ENCODE measurements at places on chromosomes 3 and 15. TPM values are rescaled to one million over a fixed set of nuclear protein-coding genes. Genes with fewer than 3 reads are reported as not detected.
A peak's percentile ranks its signal among the peaks of the same experiment; 100 is the strongest.

FEZF2 gene
- polyA plus RNA-seq, result 0.02 TPM

DNA sequence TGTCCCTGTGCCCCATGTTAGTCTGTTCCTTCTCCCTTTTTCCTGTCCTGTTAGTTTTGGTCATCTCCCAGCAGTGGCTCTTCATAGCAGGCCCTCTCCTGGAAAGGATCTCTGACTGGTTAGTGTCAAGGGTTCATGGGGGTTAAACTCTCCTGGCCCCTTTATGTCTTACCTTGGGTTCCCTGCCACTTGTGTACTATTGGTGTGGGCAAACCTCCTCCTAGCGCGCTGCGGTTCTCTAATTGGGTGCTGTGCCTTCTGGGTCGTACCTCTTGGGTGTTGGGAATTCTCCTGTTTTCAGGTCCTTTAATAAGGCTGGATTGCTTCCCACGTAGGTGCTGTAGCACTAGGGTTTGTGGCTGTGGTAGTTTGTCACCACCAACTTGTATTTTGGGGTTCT lies 18.8 kb downstream of the GMPS start:
- no peak for DNase-seq

KNSTRN gene
- 22.5 TPM for polyA plus RNA-seq

DNA sequence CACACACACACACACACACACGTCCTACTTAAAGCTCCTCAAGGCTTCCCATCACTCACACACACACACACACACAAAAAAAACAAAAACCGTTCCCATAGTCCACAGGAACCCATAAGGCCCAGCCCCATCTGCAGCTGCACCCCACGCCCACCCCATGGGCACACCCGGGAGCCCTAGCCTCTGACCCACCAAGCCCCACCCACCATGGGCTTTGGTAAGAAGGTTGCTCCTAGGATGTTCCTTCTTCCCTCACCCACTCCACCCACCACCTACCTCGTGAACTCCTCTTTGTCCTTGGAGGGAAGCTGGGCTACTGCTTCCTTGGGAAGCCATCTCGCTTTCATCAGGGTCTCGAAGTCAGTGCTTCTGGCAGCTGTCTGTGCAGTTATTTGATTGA lies 115.1 kb downstream of the TPRA1 start:
- DNase-seq, result no peak

DNA sequence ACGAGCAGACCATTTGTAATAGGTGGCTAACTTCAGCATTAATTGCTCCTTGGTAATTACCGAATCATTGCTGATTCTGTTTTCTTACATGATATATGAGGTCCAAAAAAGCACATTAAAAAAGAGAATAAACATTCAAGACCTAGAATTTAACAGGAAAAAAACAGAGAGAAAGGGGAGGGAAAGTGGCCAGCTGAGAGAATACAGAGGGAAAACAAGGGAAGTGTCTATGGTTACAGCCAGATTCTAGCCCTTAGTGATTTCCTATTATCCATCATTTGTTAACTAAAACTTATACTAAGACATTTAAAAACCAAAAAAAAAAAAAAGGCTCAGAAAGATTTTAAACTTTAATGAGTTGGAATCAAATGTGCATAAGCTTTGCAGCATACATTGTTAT lies 168.7 kb downstream of the LRTM1 start:
- DNase-seq, result no peak

DNA sequence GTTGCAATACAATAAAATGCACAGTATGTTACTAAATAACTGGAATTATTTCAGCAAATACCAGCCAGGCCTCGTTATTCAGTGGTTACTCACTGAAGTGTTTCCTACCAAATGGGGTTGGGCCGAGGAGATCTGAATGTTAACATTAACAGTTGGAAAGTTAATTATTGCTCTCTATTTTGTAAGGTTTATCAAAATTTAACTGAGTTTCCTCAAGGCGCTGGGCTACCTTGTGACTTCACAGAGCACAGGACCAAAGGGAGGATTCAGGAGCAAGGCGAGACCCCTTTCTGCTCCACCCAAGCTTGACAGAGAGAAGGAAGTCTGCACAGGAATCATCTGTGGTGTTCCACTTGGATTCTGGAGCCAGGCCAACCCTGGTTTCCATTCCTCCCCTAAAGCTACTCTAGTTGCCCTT lies 21.6 kb downstream of the ADAMTS9 start:
- DNase-seq, result no peak

DNA sequence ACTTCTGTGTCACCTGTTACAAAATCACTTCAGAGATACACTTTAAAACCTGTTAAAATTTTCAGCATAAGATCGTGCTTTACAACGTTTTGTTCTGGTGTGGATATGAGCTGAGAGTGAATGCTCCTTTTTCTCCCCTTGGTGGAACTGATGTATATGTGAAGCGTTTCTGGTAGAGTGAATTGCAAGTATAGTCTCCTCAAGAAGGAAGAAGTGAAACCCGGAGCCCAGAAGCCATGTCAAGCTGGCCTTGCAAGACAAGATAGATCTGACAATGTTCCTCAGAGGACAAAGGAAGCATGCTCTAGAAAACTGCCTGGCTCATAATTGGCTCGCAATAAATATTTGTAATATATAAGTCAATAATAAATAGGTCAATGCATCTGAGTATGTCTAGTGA lies 23.6 kb downstream of the SERPINI2 start:
- DNase-seq, result no peak

DNA sequence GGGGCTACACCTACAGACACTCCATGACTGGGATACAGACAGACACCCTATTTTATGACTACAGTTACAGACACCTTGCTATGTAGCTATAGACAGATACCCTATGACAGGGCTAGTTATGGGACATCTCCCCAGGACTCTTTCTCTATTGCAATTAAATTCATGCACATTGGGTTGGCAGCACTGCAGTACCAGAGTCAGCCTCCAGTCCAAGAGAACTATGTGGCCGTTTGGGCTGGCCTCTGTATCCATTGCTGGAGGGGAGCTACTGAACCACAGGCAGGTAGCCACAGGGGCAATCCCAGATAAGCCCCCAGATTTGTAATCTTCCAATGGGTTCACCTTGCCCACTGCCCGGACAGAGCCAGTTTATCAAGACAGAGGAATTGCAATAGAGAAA lies 108.4 kb upstream of the SPATA16 start:
- no peak for DNase-seq

GRCh38 chr15:75019916-75020315 lies 3.5 kb upstream of the PPCDC start:
- no peak for DNase-seq

DNA sequence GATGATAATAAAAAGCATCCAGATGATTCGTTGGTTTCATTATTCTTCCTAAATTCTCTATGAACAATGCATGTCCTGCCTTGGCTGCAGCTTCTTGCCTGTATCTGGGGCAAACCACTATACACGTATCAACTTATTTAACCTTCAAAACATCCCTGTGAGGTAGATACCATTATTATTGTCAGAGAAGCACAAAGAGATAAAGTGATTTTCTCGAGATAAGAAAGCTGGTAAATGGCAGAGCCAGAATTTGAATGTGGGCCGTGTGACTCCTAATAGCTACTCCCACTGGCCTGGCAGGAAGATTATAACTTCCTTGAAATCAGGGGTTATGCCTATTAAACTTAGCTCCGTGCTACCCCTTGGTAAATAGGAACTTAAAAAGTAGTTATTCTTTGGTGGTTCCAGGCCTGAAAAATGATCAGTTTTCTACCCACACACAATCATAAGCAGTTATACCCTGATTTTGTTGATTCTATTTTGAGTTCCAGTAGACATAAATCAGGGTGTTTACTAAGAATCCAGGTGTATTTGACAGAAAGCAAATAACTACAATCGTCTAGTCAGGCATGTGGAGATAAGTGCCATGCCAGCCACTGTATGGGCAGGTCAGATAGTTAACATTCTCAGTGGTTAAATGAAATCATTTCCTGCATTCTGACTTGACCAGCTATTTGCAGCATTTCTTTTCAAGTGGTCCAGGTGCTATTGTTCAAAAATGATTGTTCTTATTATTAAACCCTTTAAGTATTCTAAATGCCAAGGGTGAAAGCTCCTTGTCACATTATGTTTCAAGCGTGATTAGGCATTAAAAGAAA lies 99.2 kb upstream of the LRRN1 start:
- DNase-seq, result peak; percentile 89

C3orf85 gene
- not detected for polyA plus RNA-seq

DNA sequence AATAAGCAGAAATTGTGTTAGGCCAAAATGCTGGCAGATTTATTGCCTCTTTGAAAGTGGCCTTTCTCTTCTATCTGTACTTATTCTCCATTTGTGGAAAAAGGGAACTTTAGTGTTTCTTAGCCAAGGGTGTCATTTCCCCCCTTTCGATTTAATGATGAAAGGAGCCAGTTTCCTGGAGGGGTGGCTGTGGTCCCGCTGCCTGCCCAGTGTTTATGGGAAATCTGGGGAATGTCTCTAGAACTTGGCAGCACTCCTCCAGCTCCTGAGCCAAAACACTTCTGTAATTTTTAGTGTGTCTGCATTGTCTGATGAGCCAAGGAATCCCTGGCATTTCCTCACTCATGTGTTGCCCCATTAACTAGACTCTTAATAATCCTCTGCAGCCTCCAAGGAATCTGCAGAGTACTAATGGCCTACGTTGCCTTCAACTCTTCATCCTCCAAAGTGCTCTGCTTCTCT lies 448.8 kb downstream of the GRM7 start:
- peak; percentile 96 for DNase-seq

DNA sequence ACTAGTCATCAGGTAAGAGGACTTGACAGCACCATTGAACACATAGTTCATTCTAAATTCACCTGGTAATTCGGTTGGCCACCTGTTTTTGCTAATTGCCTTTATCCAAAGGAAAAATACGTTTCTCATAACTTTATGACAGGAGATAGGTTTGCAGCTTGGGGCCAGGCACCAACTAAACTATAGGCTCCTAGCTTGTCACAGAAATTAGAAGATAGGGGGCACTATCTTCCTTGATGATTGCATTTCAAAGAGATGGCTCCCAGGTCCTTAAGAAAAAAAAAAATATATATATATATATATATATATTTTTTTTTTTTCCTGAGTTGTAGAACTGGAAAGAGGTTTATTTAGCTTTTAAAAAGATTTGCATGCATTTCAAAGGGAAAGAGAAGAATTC lies 563.6 kb downstream of the NAALADL2 start:
- DNase-seq, result no peak

GRCh38 chr3:194278186-194278845 lies 72.8 kb downstream of the CPN2 start:
- no peak for DNase-seq

DNA sequence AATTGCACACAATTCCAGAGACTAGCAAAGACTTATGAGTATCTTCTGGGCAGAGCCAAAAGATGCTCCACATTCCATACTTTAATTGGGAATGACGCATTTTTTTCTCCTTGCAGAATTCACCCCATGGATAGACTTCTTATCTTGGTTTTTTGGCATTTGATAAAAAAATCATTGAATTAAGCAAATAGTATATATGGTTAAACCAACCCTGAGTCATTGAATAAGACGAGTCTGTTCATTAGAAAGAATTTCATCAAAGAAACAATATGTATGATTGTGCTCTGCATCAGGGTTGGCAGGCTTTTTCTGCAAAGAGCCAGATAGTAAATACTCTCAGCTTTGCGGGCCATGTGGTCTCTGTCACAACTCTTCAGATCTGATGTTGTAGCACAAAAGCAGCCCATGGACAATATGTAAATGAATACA lies 9.2 kb upstream of the PDZRN3 start:
- DNase-seq, result no peak

NCBP2 gene
- 85.9 TPM for polyA plus RNA-seq

CCDC39 gene
- polyA plus RNA-seq, result not detected

- no peak for DNase-seq
Measured at GRCh38 chr15:95610945-95611344, 719.6 kb upstream of the NR2F2 start.

GMPS gene
- polyA plus RNA-seq, result 93.3 TPM

DNA sequence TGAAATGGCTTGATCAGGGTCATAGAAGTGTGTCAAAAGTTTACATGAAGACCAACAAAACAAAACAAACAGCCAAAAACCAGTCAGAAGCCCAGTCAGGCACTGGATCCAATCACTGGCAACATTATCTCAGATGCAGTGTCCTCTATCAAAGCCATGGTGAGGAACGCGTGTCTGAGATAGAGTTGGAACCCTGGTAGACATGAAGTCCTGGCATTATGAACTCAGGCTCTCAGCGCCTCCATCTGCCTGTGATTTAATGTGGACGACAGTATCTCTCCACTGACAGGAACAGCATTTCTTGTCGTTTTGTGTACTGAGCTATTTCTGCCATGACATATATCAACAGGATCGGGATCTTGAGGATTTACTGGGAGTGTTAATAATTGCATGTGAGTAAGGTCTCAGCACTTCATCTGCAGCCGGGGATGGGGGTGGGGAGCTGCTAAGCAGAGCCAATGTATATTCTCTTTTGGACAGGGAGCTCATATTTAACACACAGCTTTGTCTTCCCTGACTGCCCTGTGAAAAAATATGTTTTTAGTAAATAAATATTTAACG lies 1120.0 kb downstream of the IGSF11 start:
- DNase-seq, result no peak

CHST2 gene
- 1.8 TPM for polyA plus RNA-seq

- peak; percentile 90 for DNase-seq
Measured at GRCh38 chr3:48662753-48663488, at the start of gene CELSR3. CELSR3 (minus strand) TSS chr3:48662886; CDS start chr3:48662634, 252 bp downstream.

DNA sequence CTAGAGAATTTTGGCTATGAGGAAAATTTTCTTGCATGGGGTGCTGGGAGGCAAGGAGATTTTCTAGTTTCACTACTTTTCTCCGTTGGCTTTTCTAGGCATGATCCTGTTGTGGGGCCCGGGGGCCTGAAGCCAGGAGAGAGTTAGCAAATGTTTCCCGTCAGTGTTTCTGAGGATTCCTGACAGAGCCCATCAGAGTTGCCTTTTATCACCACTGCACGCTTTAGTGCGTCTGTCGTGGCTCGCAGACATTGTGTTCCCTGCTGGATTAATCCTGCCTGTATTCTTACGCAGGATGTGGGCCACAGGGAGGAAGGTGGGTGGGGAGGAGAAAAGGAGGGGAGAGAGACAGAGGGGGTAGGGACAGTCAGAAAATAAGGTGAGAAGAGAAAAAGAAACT lies 18.1 kb upstream of the BOC start:
- DNase-seq, result no peak

GABRR3 gene
- not detected for polyA plus RNA-seq

BFSP2 gene
- polyA plus RNA-seq, result not detected

HGD gene
- not detected for polyA plus RNA-seq

GPR15 gene
- not detected for polyA plus RNA-seq

ESYT3 gene
- not detected for polyA plus RNA-seq

- DNase-seq, result no peak
Measured at GRCh38 chr3:59265566-59265965, 215.7 kb upstream of the CFAP20DC start.

PRR20G gene
- polyA plus RNA-seq, result not detected

DNA sequence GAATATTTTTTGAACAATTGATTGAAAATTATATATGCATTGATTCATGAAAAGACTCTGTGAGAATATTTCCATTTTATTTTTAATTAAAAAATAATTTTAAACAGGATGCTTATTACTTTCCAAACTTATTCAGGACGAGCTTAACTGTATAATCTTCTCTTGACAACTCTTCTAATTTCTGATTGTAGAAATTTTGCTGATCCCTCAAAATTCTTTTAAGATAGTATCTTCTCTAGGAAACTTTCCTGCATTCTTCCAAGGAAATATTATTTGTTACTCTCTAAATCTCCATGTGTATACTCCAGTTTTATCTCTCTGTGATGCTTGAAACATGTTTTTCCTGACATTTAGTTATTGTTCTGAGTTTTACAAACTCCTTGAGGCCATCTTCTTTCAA lies 197.2 kb downstream of the BCHE start:
- no peak for DNase-seq

- peak; percentile 98 for DNase-seq
Measured at GRCh38 chr3:127768346-127769008, 53.8 kb downstream of the MGLL start.

- DNase-seq, result no peak
Measured at GRCh38 chr3:22720596-22720995, 482.5 kb upstream of the UBE2E2 start.

GRCh38 chr3:169286214-169286613 lies 377.3 kb downstream of the MECOM start:
- DNase-seq, result no peak
